Gastrocnemius medialis (tissue), 4 donors: ENCODE measurements at places on chromosomes 5 and 9.

DNA sequence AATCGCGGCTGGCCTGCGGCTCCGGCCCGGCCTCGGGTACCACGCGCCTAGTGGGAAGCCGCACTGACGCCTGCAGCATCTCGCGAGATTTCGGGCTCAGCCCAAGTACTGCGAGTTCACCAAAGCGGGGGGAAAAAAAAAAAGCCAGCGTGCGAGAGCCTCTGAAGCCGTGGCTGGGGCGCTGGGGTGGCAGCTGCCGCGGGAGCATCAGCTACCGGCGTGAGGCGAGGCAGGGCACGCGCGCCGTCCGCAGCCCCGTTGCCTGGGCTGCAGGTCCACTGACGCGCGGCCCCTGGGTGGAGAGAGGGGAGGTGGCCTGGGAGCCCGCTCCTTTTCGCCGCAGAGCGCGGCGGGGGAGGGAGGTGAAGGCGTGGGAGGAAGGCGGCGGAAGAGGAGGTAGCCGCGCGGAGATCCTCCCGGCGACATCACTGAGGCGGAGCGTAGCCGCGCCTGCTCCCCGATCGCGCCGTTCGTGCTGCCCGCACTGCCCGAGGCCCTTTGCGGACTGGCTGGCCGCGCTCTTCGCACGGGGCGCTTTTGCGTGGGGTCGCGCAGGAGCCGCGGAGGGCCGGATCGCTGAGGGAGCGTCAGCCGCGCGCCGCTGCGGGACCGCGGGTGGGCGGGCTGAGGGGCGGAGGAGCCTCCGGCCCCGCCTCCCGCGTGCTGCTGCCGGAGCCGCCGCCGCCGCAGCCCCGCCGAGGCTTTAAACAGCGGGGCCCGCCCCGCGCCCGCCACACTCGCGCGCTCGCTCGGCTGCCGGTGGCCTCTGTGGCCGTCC, at the start of gene SLC12A2:
Gene SLC12A2, plus strand, starts transcription at position 734 of the 778 bp plus-strand sequence. CDS start 189 bp downstream, outside the sequence.
- DNase-seq: peak; percentile 90

- no peak for DNase-seq
These were observed at the start of gene GTF3C4 for GRCh38 chr9:132670457-132671391. Gene GTF3C4 (plus strand): TSS chr9:132670464. CDS start chr9:132670599, 135 bp downstream.

- no peak for DNase-seq
These were observed 64.9 kb downstream of the PTTG1 start for GRCh38 chr5:160486573-160486972.

- no peak for DNase-seq
These were observed 657 bp downstream of the MTRR start for GRCh38 chr5:7869474-7870136.

DNA sequence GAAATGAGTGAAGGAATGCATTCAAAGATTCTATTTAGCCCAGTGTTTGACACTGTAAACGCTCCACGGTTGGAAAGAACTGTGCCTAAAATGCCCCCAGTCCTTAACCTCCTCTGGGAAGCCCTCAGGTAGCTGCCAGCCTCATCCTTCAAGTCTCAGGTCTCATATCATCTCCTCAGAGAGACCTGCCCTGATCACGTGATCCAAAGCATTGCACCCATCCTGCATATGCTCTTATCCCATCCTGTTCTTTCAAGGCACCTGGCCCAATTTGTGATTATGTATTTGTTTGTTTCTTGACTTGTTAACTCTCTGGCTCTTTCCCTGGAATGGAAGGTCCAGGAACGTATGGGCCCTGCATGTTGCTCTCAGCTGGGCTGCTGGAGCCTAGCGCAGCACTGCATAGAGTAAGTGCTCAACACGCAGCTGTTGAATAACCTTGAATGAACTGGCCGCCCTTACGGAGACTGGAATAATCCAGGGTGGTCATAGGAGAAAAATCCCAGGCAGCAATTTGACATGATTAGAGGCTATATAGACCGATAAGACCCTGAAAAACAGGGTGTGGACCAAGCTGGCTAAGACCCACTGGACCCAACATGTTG, 8.7 kb downstream of the C1QTNF2 start:
- no peak for DNase-seq

DNA sequence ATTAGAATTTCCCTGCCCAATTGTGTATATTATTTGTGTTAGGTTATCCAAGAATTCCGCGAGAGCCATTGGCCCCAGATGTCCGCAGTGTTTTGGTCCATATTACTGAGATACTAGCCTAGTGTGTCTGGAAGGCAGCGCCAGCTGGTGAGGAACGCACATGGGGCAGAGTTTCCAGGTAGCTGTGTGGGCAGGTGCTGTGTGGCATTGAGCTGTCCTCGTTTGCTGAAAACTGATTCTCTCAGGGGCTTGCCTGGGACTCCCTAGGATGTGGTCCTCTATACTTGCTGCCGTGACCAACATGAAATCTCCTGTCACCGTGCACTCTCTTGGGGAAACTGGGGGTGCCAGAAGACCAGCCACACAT, 288.7 kb downstream of the FANCC start:
- no peak for DNase-seq

DNA sequence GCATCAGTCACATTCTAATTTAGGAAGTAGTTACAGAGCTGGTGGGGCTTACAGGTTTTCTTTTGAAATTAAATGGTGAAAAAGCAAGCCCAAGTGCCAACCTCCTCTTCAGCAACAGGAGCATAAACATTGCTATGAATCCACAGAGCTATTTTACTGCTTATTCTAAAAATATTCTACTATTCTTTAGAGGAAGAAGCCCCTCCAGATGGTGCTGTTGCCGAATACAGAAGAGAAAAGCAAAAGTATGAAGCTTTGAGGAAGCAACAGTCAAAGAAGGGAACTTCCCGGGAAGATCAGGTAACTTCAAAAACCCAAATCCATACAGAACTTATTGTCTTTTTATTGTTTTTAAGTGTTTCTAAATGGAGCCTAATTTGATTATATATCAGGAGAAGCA, 202.8 kb downstream of the CWC27 start:
- no peak for DNase-seq

DNA sequence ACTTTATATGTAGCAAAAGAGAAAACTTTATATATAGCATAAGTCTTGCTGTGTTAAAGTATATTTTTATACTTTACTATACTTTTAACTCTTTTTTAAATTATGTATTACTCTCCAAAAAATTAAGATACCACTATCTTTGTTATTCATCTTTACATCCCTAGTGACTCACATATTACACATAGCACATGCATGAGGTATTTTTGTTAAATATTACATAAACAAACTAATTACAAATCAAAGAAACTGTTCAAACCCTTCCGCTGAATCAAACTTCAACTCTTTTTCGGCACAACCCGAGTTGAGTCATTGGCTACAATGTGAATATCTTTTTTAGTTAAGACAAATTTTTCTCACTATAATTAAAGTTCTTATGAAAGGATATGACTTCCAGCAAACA, 32.1 kb downstream of the NADK2 start:
- no peak for DNase-seq

DNA sequence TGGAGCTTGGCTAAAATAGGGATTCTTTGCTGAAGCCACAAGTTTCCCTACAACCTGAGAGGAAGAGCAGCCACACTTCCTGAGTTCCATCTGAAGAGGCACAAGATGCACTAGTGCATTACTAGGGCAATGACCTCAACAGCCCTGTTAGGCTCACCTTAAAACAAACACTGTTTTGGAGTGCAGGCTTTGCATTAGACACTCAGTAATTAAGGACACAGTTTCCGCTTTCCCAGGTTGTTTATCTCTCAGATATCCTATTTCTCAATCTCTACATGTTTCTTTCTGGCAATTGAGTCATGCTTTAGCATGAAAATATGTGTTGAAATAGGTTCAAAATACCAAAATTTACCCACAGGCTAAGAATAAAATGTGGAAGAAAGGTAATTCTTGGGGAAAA, 34.2 kb downstream of the EMB start:
- DNase-seq: no peak

DNA sequence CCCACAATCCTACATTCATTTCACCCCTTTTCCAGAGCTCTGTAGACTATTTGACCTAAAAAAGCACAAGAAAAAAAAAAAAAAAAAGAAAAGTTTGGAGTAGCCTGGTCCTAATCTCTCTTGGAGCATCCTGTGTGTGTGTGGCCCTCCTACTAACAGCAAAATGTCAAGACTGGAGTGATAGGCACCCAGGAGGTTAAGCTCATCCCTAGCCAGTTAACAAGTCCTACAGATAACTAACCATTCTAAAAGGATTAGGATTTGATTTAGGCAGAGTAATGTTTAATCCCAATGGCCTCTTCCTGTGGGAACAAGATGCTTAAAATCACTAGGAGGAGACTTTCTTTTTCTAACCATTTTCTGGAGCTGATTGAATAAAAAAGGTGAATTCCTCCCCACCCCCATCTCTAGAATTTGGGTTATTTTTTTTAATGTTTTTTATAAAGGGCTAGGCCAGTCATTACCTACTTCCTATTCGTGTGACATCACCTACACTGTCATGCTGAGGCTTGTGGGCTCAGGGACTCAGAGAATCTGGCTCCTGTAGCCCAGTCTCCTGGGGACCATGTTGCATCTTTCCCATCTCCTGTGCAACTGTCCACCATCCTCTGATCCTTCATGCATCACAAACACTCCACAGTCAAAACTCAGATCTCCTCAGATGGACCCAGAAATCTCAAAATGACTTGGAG, 43.2 kb upstream of the NR3C1 start:
- no peak for DNase-seq

DNA sequence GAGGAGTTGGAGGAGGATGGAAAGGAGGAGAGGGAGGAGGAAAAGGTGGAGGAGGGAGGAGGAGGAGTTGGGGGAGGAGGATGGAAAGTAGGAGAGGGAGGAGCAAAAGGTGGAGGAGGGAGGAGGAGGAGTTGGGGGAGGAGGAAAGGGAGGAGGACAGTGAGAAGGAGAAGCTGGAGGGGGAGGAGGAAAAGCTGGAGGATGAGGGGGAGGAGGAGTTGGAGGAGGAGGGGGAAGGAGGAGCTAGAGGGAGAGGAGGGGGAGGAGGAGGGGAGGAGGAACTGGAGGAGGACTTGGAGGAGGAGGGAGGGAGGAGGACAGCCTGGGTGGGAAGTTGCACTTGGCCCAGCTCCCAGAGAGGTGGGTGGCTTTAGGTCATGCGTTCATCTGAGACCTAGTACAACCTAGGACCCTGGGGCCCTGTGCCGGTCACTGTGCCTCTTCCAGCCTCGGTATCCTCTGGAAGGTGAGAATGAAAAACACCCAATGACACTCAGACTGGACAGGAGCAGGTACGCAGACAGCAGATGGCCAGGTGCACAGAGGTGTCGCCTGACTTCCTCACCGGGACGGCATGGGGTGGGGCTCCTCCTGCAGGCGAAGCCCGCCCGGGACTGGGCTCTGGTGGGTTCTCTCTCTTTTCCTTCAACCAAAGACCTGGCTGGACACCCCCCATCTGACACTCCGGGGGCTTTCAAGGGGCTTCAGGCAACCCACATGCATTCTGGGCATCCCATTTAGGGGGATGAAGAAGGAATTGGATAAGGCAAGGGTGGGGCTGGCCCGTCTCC, 12.2 kb upstream of the SLC2A6 start:
- no peak for DNase-seq

DNA sequence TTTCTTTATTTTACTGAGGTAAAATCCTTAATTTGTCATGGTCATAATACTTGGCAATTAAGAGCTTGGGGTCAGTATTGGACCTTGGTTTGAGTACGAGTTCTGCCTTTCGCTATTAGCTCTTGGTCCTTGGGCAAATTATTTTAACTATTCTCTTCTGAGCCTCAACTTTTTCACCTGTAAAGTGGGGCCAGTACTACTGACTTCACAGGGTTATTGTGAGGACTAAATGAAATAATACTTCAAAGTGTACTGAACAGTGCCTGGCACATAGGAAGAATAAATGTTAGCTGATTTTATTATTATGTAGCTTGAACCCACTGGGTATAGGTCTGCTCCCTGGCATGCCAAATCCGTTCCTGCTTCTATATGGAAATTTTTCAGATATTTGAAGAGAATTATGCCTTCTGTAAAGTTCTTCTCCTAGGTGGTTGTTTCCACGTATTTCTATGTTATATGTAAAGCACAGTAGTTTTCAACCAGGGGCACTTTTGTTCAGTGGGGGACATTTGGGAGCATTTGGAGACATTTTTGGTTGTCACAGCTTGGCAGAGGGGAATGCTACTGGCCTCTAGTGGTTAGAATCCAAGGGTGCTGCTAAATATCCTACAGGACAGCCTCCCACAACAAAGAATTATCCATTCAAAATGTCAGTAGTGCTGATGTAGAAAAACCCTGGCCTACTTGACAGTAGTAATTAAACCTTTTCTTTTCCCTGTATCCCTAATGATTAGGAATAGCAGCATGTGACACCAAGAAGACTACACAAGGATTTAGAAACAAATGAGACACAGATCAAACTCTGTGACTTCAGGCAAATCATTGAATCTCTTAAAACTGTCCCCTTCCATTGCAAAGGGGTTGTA, 4.5 kb downstream of the RCL1 start:
- DNase-seq: no peak

DNA sequence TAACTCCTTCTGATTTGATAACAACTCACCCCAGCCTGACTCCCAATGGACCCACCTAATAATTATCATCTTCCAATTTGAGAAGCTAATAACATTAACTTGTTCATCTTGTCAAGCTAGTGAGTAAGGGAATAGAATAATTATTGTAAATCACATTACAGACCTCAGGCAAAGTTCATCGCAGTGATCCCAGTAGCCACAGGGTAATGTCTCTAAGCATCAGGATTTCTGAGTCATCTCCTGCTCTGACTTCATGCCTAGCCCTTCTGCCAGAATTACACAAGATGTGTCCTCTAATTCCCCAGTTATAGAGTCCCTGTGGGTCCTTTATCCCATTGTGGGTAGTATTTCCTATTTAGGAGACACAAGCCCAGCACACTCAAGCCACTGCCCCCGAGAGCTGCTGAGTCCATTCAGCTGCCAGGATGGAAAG, 365.7 kb downstream of the DEPDC1B start:
- DNase-seq: no peak

- DNase-seq: no peak
These were observed 326.2 kb upstream of the IRX2 start for GRCh38 chr5:3077684-3078083.

GRCh38 chr5:56313004-56313531, 79.9 kb upstream of the ANKRD55 start:
- DNase-seq: no peak

GRCh38 chr9:89603767-89604665, 796 bp upstream of the GADD45G start:
- DNase-seq: peak; percentile 75

- DNase-seq: no peak
These were observed 169.9 kb downstream of the NNT start for GRCh38 chr5:43772764-43773477.

DNA sequence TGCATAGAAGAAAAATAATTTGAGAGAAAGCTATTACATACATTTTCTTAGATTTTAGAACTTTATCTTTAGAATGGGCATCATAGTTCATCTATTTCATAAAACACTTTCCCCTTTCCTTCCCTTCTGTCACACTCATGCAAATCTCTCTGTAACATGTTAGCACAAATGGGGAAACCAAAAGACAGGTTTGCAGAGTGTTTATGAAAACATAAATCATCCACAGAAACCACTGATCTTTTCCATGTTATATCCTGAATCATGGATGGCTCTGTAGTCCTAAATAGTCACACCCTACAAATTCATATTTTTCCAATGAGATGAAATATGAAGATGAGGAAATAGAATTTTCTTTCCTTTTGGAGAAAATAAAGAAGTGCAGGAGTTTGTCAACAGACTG, 122.9 kb upstream of the PTGER4 start:
- no peak for DNase-seq

- no peak for DNase-seq
These were observed 375.2 kb downstream of the ARRDC3 start for GRCh38 chr5:91007780-91008402.
